T-cell (primary cell): ENCODE measurements at places on chromosomes 5 and 9. TPM values are rescaled to one million over a fixed set of nuclear protein-coding genes. Genes with fewer than 3 reads are reported as not detected.
A peak's percentile ranks its signal among the peaks of the same experiment; 100 is the strongest.

Gene ADAMTS6
- total RNA-seq = 3.5 TPM

Gene TCERG1
- total RNA-seq = 113 TPM

Gene SLC34A1
- not detected for total RNA-seq

Gene PRSS3
- total RNA-seq = 1.1 TPM

Gene DNAH5
- total RNA-seq = not detected

- DNase-seq = no peak
Observed at GRCh38 chr5:169503886-169504285, 79.7 kb upstream of the SPDL1 start.

- no peak for DNase-seq
Observed at GRCh38 chr5:13997514-13997913, 53.0 kb upstream of the DNAH5 start.

DNA sequence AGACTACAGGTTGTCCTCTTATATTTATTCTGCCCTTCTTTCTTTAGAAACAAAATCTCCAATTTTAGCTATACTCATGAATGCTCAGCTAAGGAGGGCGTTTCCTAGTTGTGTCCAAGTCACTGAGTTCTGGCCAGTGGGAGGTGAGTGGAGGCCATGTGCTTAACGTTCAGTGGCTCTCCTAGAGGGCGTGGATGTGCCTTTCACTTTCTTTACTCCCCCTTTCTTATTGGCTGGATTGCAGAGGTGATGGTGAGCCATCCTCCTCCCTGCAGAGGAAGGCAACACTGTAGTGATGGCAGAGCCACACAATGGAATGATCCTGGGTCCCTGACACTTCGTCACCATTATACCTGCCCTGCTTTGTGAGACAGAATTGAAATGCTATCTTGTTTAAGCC lies 54.6 kb downstream of the ALG2 start:
- DNase-seq = no peak

Gene CNTFR
- total RNA-seq = not detected

Gene SLC45A2
- total RNA-seq = not detected

- peak; percentile 72 for DNase-seq
Observed at GRCh38 chr5:67165526-67166459, 30.8 kb downstream of the CD180 start.

Gene PCDHGC5
- total RNA-seq = not detected

Gene SYNPO
- total RNA-seq = 0.43 TPM

GRCh38 chr9:132424857-132425674 lies 15.1 kb downstream of the CFAP77 start:
- DNase-seq = no peak

GRCh38 chr9:116928289-116928688 lies 241.2 kb downstream of the TRIM32 start:
- DNase-seq = no peak

DNA sequence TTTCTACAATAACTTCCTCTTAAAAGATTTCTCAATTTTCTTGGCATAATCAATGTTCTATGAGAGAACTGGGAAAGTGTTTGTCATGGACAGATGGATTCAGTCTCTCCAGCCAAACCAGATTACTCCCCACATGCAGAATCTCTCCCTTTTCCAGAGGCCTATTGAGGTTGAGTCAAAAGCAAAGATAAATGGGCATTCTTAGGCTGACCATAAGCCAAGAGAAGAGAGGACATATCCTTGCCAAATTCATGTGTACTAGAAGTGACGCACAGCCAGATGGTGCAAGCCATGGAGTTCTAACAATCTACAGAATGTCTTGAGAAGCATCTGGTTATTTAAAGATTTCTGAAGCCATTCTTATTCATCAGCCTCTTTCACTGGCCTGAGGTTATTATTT lies 2115.0 kb downstream of the MAT2B start:
- DNase-seq = no peak

- no peak for DNase-seq
Observed at GRCh38 chr9:33813712-33814641, 3.0 kb upstream of the UBE2R2 start.

GRCh38 chr5:95620870-95621838 lies 1.3 kb downstream of the GPR150 start:
- peak; percentile 13 for DNase-seq

Gene KIF4B
- not detected for total RNA-seq

Gene FCHSD1
- total RNA-seq = 103 TPM

DNA sequence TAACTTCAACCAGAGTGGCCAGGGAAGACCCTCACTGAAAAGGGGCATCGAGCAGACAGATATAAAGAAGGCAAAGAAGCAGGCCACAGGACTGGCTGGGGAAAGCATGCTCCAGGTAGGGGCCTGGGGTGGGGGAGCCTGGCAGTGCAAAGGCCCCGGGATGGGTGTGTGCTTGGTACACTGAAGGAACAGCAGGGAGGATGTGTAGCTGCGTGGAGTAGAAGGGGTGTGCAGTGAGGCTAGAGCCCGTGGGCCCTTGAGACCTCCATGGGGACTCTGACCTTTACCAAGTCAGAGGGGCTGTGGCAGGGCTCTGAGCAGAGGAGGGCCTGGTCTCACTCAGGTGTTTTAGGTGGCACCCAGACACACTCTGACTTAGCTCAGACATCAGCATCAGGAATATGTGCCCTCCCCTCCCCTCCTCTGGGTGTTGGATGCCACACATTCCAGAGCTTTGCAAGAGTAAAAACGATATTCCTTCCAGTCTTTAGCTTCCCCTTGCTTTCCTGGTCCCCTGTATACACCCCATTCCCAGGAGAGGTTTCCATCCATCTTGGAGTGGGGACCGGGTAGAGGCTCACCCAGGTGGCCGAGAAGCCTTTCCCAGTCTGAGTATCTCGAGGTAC lies 7.6 kb downstream of the TRIM7 start:
- DNase-seq = no peak

DNA sequence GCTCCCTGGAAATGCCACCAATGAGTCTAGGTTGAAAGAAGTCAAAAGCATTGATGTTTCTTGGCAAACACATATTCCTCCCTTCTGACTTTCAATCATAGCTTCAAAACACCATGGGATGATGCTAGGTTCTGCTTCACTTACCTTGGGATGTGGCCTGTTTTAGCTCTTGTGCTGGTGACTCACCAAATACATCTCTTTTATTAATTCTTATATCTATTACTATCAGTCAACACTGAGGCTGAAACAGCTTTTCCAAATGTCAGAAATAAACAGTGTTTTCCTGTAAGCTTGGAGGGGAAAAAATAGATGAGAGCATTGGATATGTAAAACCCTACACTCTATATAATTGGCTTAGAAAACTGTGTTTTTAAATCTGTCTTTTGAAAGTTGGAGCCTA lies 245.4 kb upstream of the NREP start:
- no peak for DNase-seq

DNA sequence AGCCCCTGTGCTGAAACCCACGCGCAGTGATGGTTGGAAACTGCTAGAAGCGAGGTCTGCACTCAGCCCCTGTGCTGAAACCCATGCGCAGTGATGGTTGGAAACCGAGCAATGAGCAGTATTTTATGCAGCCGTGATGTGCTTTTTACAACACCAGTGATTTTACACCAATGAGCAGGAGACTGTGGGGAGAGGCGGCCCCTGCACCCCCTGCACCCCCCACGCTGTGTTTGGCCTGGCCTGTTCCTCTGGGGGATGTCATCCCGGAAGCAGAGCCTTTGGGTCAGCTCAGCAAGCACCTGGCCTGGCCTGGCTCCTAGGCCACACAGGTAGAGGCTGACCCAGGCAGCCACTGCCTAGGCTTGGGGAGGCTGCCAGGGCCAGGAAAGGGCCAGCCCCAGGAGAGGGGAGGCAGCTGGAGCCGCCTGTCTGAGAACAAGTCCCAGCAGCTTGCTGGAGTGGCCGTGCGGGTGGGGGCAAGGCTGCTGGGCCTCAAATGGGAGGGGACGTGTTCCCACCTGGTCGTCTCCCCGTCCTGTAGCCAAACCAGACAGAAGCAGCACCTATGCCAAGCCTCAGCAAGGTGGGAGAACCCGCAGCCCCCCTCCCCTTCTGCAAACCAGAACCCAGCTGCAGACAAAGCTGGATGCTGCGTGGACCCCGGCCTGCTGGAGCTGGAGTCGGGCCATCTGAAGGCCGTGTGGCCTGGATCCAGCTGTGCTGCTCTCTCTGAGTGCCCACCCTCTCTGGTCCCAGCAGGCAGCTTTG lies 46.8 kb downstream of the DBH start:
- no peak for DNase-seq

- no peak for DNase-seq
Observed at GRCh38 chr5:143800715-143801114, 11.2 kb upstream of the HMHB1 start.

DNA sequence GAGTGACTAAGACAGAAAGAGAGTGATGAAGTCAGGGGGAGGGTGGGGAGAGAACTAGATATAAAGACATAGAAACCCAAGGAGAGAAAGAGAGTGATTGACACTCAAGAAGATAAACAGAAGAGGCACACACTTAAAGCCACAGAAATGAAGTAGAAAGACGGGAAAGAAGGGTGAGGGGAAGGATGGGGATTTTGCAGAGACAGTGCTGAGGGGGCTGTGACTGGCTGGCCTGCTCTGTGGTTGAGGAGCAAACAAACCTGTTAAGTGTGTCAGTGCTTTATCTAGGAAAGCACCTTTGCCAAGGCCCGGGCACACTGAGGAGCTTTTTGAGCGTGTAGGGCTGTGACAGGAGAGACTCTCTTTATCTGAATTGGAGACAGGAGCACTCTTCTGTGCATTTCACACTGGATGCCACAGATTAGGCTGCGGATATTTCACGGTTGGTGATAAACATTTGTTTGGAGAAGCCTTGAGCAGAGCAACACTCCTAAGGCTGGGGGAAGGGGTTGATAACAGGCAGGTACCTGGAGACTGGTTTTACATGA lies 109.1 kb downstream of the DOCK2 start:
- no peak for DNase-seq

DNA sequence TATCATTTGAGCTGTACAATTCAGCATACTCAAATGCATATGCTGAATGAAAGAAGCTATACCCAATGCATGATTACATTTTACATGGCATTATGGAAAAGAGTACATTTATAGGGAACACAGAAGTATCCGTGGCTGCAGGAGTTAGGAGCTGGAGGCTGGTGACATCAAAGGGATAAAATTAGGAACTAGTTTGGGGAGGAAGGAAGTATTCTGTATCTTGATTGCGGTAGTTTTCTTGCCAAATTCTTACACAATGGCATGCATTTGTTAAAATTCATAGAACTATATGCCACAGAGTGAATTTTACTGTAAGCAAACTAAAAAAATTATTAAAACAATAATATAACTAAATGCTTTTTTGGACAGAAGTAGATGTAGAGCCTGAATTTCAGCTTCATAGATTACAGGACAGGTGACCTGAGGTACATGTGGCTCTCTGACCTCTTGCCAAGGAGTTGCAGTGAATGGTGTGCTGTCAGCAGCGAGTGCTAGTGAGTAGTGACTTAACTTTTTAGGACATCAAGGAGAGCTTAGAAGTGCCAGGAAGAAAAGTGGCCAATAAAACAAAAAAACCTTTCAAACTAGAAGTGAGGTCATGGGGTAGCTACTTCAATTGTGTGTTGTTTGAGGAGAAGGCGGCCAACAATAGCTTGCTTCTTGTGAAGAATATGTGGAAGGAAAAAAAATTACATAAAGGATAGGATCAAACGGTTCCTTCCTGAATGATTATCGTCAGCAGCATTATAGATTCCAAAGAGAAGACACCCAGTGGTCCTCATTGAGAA lies 514.9 kb upstream of the CLINT1 start:
- DNase-seq = no peak

Gene ESM1
- total RNA-seq = not detected

GRCh38 chr5:95281226-95281625 lies 3.7 kb downstream of the MCTP1 start:
- no peak for DNase-seq

- no peak for DNase-seq
Observed at GRCh38 chr9:91897201-91897600, 52.8 kb downstream of the ROR2 start.

- no peak for DNase-seq
Observed at GRCh38 chr5:108765647-108766046, 17.9 kb downstream of the FER start.

DNA sequence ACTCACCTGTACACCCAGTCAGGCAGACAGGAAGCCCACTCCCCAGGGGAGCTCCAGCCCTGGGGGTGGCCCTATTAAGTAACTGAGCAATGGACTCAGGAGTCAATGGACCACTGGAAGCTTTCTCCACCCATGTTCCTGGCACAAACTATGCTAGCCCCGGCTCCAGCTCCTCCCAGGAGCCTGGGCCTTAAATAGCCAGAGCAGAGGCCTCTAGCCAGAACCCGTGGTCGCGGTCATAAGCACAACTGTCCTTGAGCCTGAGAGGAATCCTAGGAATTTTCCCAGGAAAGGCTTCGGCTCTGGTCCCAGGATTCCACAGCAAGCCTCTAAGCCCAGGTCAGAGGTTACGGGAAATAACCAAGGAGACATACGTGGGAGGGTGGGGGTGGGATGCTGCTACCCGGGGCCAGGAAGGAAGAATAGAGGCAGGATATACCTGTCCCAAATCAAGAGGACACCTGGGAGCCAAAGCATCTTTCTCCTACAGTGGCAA lies 5.5 kb downstream of the SEPTIN8 start:
- no peak for DNase-seq

Gene HAUS6
- 14.2 TPM for total RNA-seq

Gene SGCD
- 0.72 TPM for total RNA-seq

DNA sequence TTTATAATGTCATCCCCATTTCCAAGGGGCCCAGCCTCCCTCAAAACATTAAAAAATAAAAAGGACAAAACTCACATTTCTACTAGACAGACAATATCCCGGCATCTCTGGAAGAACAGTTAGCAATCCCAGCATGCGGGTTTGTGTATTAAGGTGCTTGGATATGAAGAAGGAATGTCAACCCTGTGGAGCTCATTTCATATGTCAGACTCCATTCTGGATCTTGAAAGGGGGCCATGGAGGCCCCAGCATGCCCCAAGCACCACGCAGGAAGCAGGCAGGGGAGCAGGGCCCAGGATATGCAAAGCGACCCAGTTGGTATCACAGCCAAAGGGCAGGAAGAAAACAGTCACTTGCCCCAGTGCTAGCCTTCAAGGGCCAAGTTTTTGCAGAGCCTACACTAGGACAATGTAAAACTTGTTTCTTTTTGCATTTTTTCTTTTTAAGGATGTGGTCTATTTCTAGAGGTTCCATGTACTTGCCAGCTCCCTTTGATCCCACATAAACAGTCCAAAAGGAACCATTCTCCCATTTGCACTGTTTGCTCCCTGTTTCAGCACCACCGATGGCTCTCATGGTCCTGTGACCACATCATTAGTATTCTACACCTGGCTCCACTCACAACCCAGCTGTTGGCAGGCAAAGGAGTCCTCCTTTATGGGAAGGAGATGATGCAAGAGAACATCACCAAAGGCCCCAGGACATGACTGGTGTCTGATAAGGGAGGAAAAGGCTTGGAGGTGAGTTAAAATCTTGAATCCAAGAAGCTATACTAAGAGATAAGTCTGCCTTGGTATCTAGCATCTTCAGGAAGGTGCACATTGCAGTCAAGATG lies 58.3 kb downstream of the FGF1 start:
- DNase-seq = no peak

DNA sequence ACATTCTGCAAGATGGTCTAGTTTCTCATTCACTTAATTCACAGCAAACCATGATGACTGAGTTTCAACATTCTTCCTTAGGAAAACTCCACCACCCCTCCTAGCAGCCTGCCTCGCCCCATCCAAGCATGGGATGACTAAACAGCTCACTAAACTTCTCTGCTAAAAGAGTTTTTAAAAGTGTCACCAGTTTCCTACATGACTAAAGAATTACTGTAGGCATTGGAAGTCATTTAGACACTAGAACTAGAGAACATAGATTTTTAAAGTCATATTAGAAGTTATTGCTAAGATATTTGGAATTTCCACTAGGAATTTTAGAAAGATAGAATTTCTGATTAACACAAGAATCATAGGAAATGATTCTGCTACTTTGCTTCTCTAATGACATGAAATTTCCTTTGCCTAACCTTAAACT lies 5.5 kb upstream of the ESM1 start:
- no peak for DNase-seq

- no peak for DNase-seq
Observed at GRCh38 chr9:128499920-128500319, 4.6 kb upstream of the GLE1 start.
